Progenitor cell of endocrine pancreas (in vitro differentiated cells): ENCODE measurements at places on chromosomes 6 and 20.

GRCh38 chr6:12137480-12137879, 125.4 kb downstream of the HIVEP1 start:
- no peak for DNase-seq

DNA sequence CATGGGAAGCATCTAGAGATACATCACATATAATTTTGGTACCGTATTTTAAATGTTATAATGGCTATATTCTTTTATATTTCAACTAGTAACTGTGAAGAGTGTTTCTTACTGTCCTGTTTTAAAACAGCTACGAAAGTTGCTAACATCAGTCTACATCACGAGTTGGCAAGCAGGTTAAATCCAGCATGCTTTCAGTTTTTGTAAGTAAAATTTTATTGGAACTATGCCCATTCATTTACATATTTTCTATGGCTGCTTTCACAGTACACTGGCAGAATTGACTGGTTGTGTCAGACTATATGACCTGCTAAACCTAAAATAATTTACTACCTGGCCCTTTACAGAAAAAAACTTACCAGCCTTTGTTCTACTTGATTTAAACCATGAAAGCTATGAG, 478.1 kb downstream of the PHF3 start:
- DNase-seq, result no peak

DNA sequence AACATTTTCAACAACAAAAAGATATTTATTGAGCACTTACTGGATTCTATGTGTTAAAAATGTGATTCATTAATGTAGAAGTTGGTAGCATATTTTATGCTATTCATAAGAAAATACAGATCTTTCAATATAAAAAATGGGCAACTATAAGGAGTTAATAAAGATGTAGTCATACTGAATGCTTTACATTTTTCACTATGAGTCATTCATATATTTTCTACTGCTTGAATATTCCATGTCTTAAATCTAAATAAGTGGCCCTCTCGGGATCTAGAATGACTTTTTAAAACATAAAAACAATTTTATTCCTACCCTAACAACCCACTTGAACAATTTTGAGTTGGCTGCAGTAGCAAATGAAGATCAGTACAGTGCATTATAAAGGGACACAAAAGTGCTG, 362.1 kb downstream of the PHF3 start:
- DNase-seq, result no peak

DNA sequence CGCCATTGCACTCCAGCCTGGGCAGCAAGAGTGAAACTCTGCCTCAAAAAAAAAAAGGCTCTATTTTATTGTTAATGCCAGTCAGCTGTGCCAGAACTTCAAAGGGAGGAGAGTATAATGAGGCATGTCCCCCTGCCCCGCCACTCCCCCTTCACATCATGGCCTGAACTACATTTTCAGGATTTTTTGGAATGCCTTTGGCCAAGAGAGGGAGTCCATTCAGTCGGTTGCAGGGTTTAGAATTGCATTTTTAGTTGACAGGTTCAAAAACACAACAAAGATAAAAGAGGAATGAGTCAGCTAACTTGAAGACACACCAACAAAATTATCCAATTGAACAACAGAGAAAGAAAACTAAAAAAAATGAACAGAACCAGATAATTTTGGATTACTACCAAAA, 59.1 kb downstream of the CEP43 start:
- DNase-seq, result no peak

- DNase-seq, result peak; percentile 68
These were observed at the start of gene ARFGEF3 for GRCh38 chr6:138161338-138162110. ARFGEF3 (plus strand) TSS chr6:138161939; CDS start chr6:138162087, 148 bp downstream.

DNA sequence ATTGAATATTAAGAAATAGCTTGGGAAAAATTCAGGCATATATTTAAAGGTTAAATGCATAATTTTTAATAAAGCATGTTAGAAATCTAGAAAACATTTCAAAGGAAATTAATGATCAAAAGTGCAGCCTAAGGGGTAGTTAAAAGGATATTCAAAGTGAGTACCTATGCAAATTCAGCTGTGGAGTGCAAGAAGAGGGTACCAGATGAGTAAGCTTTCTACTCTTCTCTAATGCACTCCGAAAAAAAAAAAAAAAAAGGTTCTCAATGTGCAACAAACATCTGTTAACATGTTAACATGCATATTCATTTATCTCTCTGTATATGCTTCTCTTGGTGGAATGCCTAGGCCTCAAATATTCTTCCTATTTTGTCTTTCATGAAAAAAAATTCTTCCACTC, 32.0 kb upstream of the KATNA1 start:
- no peak for DNase-seq

DNA sequence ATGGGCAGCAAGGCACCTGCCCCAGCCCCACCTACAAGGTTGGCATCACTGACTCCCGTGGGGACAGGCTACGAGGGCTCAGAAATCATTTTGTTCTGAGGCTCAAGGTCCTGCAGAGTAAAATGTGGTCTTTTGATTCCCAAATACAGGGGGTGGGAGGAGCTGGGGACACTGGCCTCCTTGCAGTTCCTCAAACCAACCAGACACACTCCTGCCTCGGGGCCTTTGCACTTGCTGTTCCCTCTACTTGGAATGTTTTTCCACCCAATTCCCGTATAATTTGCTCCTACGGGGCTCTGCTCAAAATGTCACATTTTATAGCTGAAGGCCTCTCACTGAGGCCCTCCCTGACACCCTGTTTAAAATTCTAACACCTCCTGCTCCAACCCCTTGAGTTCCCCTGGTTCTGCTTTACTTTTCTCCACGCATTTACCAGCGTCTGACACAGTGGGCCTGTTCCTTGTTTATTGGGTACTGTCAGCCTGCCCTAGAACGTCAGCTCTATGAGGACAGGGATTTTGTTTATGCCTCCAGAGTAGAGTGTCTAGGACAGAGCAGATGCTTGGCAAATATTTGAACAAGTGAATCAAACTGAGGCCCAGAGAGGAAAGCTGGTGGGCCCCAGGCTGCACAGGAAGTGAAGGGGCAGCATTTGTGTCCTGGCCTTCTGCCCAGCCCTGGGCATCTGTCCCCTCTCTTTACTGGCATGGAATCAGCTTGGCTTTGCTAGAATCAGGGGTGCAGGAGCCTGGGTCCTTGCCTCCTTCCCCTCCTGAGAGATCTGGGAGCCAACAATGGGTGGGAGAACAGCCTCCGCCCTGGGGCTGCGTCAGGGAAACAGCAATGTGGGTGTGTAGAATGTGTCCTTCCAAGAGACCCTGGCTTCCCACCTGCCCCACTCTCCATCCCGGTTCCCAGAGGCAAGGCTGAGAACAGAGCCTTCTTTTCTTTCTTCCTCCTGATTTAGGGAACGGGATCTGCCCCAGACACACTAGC, 18.5 kb downstream of the NOL4L start:
- no peak for DNase-seq

- no peak for DNase-seq
These were observed 30.7 kb upstream of the NAA20 start for GRCh38 chr20:19986419-19986818.

- no peak for DNase-seq
These were observed 117.0 kb downstream of the EPB41L2 start for GRCh38 chr6:130946076-130946475.

DNA sequence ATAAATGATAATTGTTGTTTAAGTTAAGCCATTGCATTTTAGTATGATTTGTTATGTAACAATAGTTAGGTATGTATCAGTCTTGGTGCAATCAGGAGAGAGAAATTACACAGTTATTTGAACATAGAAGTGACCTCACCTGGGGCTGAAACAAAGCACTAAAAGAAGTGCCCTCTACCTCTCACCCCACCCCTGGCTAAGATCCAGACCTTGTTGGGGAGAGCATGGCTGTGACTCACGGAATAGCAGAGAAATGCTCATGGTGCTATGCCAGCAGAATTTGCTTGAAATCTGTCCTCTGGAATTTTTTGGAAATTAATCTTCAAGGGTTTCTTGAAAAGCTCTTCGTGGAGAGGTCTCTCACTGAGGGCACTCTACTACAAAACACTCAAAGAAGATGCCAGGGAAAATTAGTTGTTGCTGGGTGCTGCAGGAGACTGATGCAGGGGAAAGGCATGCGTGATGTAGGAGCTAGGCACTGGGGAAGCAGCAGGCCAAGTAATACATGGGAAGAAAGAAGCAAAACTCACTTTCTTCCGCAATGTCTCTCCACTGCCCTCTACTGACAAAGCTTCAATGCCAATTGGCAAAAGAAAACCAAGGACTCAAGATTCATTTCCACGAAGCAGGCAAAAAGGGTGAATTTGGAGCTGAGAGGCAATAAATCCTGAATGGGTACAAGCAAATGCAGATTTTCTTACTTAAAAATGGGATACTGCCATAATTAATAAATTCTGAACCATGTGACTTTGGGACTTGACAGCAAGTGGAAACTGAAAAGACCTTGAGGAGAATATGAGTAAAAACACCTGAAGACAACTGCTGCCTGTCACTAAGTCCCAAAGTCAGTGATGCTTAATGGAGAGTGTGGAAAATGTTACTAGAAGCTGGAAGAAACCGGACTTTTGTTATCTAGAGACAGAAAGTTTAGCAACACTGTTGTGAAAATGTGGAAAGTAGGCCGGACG, 136.3 kb upstream of the ZNF184 start:
- DNase-seq, result no peak
